ENCODE measurements at places on chromosomes 12 and 14. TPM values are rescaled to one million over a fixed set of nuclear protein-coding genes. Genes with fewer than 3 reads are reported as not detected.

DNA sequence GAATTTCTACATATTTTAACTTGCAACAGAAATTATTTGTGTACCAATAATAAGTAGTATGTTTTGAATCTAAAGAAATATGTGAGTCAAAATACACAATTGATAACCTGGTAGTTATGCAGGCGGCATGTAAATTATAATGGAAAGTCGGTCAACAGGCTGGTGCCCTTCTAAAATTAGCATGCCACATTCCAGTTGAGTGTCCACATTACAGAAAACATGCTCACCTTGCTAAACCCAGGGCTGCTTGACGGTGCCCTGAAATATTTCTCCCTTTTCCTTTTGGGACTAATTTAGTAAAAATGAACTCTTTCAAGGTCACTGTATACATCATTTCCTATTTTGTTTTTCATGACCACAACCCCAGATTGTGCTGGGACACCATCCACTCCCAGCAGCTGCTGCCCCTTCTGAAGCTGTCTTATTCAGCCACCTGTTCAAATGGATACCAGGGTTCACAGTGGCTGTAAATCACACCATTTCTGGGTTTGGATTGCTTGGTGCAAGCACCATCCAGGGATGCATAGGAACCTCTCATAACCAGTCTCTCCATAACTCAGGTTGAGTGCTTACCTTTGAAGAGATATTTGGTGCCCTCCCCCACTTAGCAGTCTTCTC lies 110.6 kb downstream of the ANO6 start:
- no peak overlapping the region for H3K27ac ChIP-seq
- no peaks in the 10 kb centered on the region for H3K27me3 ChIP-seq
- DNase-seq = no peak
- no peak overlapping the region for H3K4me3 ChIP-seq
- no peaks in the 10 kb centered on the region for H3K4me1 ChIP-seq

DNA sequence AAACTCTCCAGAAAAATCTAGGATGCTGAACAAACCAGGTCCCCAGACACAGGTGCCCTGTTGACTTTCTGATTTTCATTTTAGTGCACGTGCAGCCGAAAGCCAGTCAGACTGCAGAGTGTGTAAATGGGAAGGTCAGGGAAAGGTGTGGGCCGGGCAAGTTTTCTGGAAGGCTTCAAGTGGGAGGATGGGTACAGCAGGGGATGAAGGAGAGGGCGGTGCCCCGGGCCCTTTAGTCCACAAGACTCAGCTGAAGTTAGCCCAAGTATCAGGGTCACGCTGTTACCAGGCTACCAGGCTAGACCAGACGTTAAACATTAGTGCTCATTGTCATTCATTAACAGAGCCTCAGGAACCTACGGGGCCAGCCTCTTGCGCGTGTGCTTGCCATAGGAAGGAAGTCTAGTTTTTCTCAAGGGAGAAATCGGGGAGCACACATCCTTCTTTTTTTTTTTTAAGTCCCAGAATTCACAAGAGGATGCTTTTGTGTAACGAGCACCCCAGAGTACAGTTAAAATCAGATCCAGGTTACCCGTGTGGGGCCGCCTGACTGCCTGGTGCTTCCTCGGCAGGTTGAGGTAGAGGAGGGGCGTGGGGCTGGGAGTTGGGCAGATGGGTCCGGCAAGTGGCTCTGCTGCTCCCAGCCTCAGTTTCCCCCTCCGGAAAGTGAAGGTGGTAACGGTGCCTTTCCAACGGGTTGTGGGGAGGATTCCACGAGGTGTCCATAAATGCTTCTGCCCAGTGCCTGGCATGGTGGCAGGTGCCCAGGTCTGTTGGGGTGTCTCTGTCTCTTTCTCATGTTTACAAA lies 19.1 kb downstream of the BCL7A start:
- no peak overlapping the region for H3K4me3 ChIP-seq
- no peaks in the 10 kb centered on the region for H3K27me3 ChIP-seq
- peaks cover 13% of the 10 kb centered on the region for H3K4me1 ChIP-seq

- DNase-seq = peak; percentile 45
- H3K4me3 ChIP-seq = peak overlapping the region; percentile 85
- no peaks in the 10 kb centered on the region for H3K27me3 ChIP-seq
- H3K27ac ChIP-seq = peak overlapping the region; percentile 87
Measured at GRCh38 chr12:31591380-31591901, 505 bp upstream of the DENND5B start.

The ESPL1 gene
- 34.9 TPM for total RNA-seq

GRCh38 chr12:92504594-92504981 lies 198.2 kb upstream of the PLEKHG7 start:
- no peaks in the 10 kb centered on the region for H3K27me3 ChIP-seq
- H3K4me1 ChIP-seq = no peaks in the 10 kb centered on the region
- no peaks in the 10 kb centered on the region for H3K36me3 ChIP-seq

GRCh38 chr12:129827866-129828384 lies 75.9 kb downstream of the TMEM132D start:
- no peak overlapping the region for H3K4me3 ChIP-seq
- H3K27ac ChIP-seq = no peak overlapping the region
- H3K36me3 ChIP-seq = no peaks in the 10 kb centered on the region
- no peaks in the 10 kb centered on the region for H3K27me3 ChIP-seq
- DNase-seq = no peak
- no peaks in the 10 kb centered on the region for H3K4me1 ChIP-seq

DNA sequence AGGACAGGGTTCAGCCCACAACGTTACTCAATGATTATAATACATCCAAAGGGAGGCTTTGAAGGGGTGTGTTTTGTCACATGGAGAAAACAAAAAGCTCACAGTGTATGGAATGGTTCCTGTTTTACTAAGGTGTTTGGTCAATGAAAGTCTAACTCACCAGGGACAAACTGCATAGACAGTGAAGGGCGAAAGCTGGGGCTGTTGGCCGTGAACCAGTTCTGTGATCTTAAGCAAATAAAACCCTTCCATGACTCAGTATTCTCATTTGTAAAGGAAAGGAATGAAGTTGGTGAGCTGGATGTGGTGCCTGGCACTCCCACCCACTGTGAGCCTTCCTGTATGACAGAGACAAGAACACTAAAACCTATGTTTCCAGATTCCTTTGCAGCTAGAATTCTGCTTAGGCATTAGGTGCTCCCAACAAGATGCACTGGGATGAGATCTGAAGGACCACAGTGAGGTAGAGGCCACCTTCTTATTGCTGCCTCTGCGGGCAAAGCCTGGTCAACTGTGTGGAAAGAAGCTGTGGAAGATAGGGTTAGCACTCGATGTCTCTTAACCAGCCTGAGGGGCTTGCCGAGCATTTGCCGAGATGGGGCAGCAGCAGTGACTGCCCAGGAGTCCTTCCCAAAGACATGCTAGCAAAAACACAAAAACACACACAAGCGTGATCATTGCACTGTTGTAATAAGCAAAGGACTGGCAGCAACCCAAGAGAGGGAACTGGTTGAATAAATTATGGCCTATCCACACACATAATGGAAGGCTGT lies 48.5 kb downstream of the VCPKMT start:
- no peaks in the 10 kb centered on the region for H3K36me3 ChIP-seq
- no peak for DNase-seq
- H3K4me1 ChIP-seq = peaks cover 55% of the 10 kb centered on the region
- H3K27ac ChIP-seq = peak overlapping the region; percentile 78

DNA sequence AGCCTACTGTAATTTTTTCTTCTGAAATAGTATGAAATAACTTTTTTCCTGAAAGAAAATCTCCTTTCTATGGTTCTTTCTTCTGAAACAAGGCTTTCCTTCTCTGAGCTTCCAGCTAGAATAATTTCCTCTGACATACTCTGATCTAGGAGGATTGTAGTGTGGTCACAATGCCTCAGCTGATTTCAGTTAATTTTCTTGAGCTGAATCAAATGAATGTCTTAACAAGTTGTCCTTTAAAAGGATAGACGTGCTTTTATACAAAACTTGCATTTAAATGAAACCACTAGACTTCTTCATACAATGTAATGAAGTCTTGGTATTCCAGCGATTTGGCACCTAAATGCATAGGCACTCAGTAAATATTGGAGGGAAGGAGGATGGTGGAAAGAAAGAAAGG lies 94.4 kb downstream of the BICD1 start:
- no peak overlapping the region for H3K27ac ChIP-seq
- no peaks in the 10 kb centered on the region for H3K4me1 ChIP-seq
- no peaks in the 10 kb centered on the region for H3K27me3 ChIP-seq
- no peaks in the 10 kb centered on the region for H3K36me3 ChIP-seq
- no peak for DNase-seq

The USP5 gene
- 226 TPM for total RNA-seq

The MRPL52 gene
- total RNA-seq = 149 TPM

DNA sequence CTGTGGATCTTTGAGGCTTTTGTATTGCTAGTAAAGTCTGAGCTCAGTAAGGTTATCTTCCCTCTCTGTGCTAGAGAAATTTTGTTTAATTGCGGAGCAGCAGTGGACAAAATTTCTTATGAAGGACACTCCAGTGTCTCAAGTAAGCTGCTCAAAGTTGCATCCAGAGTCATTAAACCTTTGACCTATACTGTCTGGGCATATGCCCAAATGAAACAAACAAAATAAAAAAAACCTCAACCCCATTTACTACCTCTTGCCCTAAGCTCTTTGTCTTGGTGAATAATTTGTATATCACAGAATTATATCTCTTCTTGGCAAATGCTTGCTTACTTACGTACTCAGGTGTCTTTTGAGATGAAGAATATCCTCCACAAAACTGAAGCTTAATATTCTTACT lies 465.2 kb downstream of the SOX5 start:
- H3K36me3 ChIP-seq = no peaks in the 10 kb centered on the region
- H3K27ac ChIP-seq = no peak overlapping the region
- H3K4me1 ChIP-seq = no peaks in the 10 kb centered on the region
- DNase-seq = no peak
- H3K27me3 ChIP-seq = no peaks in the 10 kb centered on the region

- peaks cover 6% of the 10 kb centered on the region for H3K4me1 ChIP-seq
- H3K27me3 ChIP-seq = no peaks in the 10 kb centered on the region
- peaks cover 1% of the 10 kb centered on the region for H3K36me3 ChIP-seq
- H3K27ac ChIP-seq = peak within 1 kb of the TSS; percentile 77
Measured at GRCh38 chr12:57604454-57604991, at the start of gene DTX3. TSS of gene DTX3 (plus strand) at chr12:57604824. CDS start at chr12:57606518, 1,694 bp downstream.

The CACNB3 gene
- 28.2 TPM for total RNA-seq

GRCh38 chr14:58919217-58919616 lies 269.2 kb upstream of the DAAM1 start:
- no peaks in the 10 kb centered on the region for H3K36me3 ChIP-seq
- H3K27ac ChIP-seq = no peak overlapping the region
- DNase-seq = no peak
- no peak overlapping the region for H3K4me3 ChIP-seq
- no peaks in the 10 kb centered on the region for H3K27me3 ChIP-seq

- H3K4me3 ChIP-seq = no peak overlapping the region
- no peak for DNase-seq
- no peak overlapping the region for H3K27ac ChIP-seq
- no peaks in the 10 kb centered on the region for H3K27me3 ChIP-seq
Measured at GRCh38 chr14:40123816-40124215, 691.6 kb upstream of the FBXO33 start.
